ENCODE measurements at places on chromosomes 11 and 22. TPM values are rescaled to one million over a fixed set of nuclear protein-coding genes. Genes with fewer than 3 reads are reported as not detected.

OR52A1 gene
- not detected for total RNA-seq

OR51B5 gene
- total RNA-seq: not detected

PGR gene
- total RNA-seq: not detected

PNPLA5 gene
- not detected for total RNA-seq

SLC25A45 gene
- 28.2 TPM for total RNA-seq

FGF3 gene
- total RNA-seq: not detected

OR4D5 gene
- total RNA-seq: not detected

SUSD2 gene
- 1.9 TPM for total RNA-seq

GPR83 gene
- not detected for total RNA-seq

RIMBP3C gene
- 0.34 TPM for total RNA-seq

DNA sequence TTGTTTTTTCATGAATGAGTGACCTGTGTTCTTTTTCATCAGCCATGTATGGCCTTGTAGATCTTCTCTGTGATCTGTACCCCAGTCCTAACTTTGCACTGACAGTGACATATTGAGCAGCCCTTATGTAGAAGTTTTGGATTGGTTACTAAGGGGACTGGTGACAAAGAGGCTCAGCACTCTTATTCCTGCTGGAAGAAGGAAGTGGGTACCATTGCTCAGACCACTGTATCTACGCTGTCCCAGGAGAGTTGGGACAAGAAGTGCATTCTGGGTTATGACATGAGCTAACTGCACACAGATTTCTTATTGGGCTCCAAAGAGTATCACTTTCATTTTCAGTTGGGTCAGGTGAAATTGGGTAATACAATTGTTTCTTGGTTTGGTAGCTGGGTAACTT, 107.8 kb upstream of the RASSF10 start:
- no peak overlapping the region for H3K27ac ChIP-seq
- peaks cover 3% of the 10 kb centered on the region for H3K4me1 ChIP-seq
- H3K36me3 ChIP-seq: no peaks in the 10 kb centered on the region
- DNase-seq: no peak
- H3K4me3 ChIP-seq: no peak overlapping the region

DNA sequence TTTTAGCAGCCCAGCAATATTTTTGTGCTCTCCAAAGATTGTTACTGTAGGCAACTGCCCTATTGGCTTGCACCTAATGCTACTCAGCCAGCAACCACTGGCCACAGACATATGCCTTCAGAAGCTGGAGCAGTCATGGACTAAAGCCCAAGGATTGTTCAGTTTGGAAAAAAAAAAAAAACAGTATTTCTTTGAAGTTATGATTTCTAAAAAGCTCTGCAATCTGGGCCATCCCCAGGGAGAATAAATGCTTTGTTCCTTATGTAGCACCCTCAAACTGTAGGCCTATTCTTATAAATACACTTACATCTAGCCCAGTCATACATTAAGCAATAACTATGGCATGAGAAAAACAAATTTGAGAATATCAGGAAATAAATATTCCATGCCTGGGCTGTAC, 2190.5 kb upstream of the RAG2 start:
- no peak overlapping the region for H3K4me3 ChIP-seq
- DNase-seq: no peak
- no peak overlapping the region for H3K27ac ChIP-seq

GRCh38 chr22:37604074-37604473, 4.6 kb upstream of the GGA1 start:
- H3K27ac ChIP-seq: no peak overlapping the region
- H3K27me3 ChIP-seq: peaks cover 20% of the 10 kb centered on the region
- peaks cover 45% of the 10 kb centered on the region for H3K4me1 ChIP-seq
- H3K36me3 ChIP-seq: no peaks in the 10 kb centered on the region

- no peak overlapping the region for H3K4me3 ChIP-seq
- peaks cover 7% of the 10 kb centered on the region for H3K4me1 ChIP-seq
- H3K36me3 ChIP-seq: peaks cover 56% of the 10 kb centered on the region
- no peaks in the 10 kb centered on the region for H3K27me3 ChIP-seq
- no peak overlapping the region for H3K27ac ChIP-seq
Observed at GRCh38 chr22:18091478-18091877, 13.7 kb downstream of the PEX26 start.

- H3K27me3 ChIP-seq: no peaks in the 10 kb centered on the region
- no peak overlapping the region for H3K4me3 ChIP-seq
- H3K4me1 ChIP-seq: peaks cover 7% of the 10 kb centered on the region
- H3K27ac ChIP-seq: no peak overlapping the region
Observed at GRCh38 chr11:8713760-8714454, 31.3 kb downstream of the RPL27A start.

GRCh38 chr11:548700-549603, 11.6 kb downstream of the LMNTD2 start:
- no peak overlapping the region for H3K27ac ChIP-seq
- H3K27me3 ChIP-seq: no peaks in the 10 kb centered on the region
- H3K4me1 ChIP-seq: no peaks in the 10 kb centered on the region
- no peak overlapping the region for H3K4me3 ChIP-seq
- no peak for DNase-seq

DNA sequence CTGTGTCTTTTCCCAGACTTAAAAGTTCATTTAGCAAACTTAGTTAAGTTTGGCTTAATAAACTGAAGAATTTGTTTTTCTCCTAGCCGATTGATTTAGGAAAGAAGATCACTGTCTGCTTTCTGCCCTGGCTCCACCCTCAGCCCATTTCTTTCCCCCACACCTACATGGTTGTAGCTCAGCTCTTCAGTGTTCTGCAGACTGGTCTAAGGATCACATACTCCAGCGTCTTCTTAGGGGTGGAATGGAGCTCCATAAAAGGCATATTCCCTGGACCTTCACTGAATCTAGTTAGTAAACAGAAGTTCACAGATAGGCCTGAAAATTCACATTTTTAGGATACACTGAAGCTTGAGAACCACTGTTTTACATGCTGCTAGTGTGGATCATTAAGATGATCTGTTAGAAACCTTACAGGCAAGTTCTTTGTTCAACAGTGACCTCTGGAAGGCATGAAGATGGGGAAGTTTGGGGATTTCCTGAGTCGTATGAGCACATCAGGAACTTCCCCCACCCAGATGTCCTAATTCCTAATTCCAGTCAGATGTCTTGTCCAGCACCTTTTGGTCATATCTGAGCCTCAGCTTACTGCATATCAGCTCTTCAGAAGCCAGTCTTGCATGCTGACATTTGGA, 16.8 kb downstream of the PIWIL4 start:
- no peaks in the 10 kb centered on the region for H3K4me1 ChIP-seq
- H3K36me3 ChIP-seq: no peaks in the 10 kb centered on the region
- DNase-seq: no peak
- H3K4me3 ChIP-seq: no peak overlapping the region
- H3K27ac ChIP-seq: no peak overlapping the region

GRCh38 chr11:21794306-21794705, 398.6 kb upstream of the ANO5 start:
- H3K4me3 ChIP-seq: no peak overlapping the region
- no peaks in the 10 kb centered on the region for H3K36me3 ChIP-seq
- H3K4me1 ChIP-seq: no peaks in the 10 kb centered on the region

DNA sequence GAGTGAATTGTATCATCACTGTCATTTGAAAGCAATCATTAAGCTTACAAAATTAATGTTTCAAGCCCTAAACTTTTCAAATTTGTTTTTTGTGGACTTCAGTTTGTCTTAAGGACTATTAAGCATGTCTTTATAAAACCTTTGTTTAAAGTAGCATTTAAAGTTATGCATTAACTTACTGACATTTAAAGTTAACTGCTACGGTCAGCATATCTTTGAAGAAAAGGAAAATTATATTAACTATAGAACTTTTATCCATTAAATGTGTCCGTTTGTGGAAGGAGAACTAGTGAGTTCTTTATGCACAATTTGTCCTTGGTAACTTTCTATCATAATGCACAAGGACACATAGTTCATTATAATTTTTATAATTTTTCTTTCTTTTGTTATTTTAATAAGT, 103.4 kb downstream of the FANCF start:
- H3K27ac ChIP-seq: no peak overlapping the region
- no peaks in the 10 kb centered on the region for H3K36me3 ChIP-seq
- H3K4me3 ChIP-seq: no peak overlapping the region
- no peaks in the 10 kb centered on the region for H3K27me3 ChIP-seq
- DNase-seq: no peak

DNA sequence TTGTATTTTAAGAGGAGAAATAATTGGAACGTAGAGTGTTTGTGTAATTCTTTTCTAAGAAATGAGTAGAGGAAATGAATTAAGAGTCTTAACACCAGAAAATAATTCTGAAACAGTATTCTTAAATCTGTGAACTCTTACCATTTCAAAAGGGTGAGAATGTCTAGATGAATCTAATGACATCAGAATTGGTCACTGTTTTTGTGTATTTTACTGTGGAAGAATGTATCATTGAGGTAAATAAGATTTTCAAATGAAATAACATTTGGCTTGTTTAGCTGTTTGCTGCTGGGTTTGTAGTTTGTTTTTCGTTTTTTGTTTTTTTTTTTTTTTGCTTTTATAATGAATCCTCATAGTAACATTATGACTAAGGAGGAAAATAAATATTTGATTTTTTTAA, 97.6 kb downstream of the EMSY start:
- no peak for DNase-seq
- H3K4me3 ChIP-seq: no peak overlapping the region
- H3K36me3 ChIP-seq: peaks cover 45% of the 10 kb centered on the region
- H3K27me3 ChIP-seq: no peaks in the 10 kb centered on the region

- no peaks in the 10 kb centered on the region for H3K27me3 ChIP-seq
- H3K4me3 ChIP-seq: no peak overlapping the region
- no peak for DNase-seq
Observed at GRCh38 chr11:78570031-78570430, 4.6 kb downstream of the NARS2 start.

DNA sequence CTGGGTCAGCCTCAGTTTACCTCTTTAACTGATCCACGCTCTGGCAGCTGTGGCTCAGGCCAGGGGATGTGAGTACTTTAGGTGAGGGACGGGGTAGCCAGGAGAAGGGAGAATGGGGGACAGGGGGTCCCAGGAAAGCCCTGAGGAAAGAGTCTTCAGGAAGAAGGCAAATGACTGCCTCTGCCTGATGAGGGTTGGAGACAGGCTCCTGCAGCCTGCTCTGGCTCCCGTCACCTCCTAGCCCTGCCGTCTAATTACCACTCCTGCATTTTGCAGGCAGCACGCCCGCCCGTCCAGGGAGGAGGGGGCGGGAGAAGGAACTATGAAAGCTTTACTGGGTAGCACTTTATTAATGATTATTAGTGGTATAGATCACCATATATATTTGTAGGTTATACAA, 116.6 kb downstream of the CEP164 start:
- H3K4me1 ChIP-seq: no peaks in the 10 kb centered on the region
- peaks cover 14% of the 10 kb centered on the region for H3K27me3 ChIP-seq
- no peak overlapping the region for H3K4me3 ChIP-seq
- no peaks in the 10 kb centered on the region for H3K36me3 ChIP-seq

- peaks cover 27% of the 10 kb centered on the region for H3K27me3 ChIP-seq
- H3K4me1 ChIP-seq: peaks cover 26% of the 10 kb centered on the region
- H3K36me3 ChIP-seq: peaks cover 6% of the 10 kb centered on the region
- no peak overlapping the region for H3K4me3 ChIP-seq
Observed at GRCh38 chr11:32088117-32088941, 2.5 kb upstream of the RCN1 start.

GRCh38 chr11:82906931-82907330, 5.4 kb downstream of the DDIAS start:
- H3K4me3 ChIP-seq: no peak overlapping the region
- no peak overlapping the region for H3K27ac ChIP-seq
- H3K4me1 ChIP-seq: peaks cover 49% of the 10 kb centered on the region
- H3K36me3 ChIP-seq: peaks cover 13% of the 10 kb centered on the region

DNA sequence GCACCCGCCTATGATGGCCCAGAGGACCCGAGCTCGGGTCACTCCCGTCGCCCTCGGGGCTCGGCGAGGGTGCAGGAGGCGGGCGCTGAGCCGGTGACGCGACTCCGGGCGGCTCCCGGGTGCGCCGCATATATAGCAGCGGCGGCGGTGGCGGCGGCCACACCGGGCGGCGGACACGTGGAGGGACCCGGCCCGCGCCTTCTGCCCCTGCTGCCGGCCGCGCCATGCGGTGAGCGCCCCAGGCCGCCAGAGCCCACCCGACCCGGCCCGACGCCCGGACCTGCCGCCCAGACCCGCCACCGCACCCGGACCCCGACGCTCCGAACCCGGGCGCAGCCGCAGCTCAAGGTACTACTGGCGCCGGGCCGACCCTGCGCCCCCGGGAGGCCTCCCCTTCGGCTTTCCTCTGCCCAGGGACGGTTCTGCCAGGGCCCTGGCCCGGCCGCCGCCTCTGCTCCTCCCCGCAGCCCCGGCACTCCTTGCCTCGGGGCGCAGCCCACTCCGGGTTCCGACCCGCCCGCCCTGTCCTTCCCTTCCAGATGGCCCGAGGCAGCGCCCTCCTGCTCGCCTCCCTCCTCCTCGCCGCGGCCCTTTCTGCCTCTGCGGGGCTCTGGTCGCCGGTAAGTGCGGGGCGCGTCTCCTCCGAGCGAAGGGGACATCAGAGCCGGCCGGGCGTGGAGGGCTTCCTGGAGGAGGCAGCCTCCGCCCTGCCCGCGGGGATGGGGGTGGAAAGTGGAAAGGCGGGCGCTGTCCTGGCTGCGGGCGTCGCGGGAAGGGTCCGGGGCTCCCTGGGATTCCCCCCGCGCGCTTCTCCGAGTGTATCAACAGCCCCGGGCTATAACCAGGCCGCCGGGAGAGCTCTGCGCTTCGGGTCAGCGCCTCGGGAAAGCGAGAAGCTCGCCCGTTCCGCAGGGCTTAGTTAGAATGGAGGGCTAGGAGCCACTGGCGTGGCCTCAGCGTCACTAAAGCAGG, at the start of gene GAL:
TSS of gene GAL (plus strand) at position 160 of the 972 bp plus-strand sequence. CDS start at position 540, 380 bp downstream.
- peaks cover 51% of the 10 kb centered on the region for H3K27me3 ChIP-seq
- DNase-seq: no peak
- no peak within 1 kb of the TSS for H3K27ac ChIP-seq
- no peaks in the 10 kb centered on the region for H3K36me3 ChIP-seq
- peaks cover 5% of the 10 kb centered on the region for H3K4me1 ChIP-seq

DNA sequence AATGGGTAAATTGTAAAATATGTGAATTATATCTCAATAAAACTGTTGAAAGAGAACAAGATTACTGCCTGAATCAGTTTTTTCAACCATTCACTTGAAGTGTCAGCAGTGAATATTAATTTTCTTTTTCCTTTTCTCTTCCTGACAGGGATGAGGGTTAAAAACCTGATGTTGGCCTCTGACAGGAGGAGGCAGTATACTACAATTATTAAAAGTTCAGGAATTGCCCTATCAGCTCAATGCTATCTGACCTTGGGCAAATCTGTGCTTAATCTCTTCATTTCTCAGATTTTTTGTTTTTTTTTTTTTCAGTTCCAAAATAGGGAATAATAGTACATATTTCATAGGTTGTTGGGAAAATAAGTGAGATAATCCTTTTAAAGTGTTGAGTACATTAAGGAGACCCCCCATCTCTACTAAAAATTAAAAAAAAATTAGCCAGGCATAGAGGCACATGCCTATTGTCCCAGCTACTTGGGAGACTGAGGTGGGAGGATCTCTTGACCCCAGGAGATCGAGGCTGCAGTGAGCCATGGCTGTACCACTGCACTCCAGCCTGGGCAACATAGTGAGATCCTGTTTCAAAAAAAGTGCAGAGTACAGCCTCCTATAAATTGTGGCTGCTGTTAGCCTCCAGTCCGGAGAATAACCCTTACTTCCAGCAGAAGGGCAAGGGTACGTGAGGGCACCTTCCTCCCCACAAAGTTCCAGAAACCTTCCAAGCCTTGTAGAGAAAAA, 48.8 kb downstream of the TRIM44 start:
- no peak overlapping the region for H3K27ac ChIP-seq
- peaks cover 8% of the 10 kb centered on the region for H3K4me1 ChIP-seq
- H3K27me3 ChIP-seq: no peaks in the 10 kb centered on the region

Data from activated CD8-positive, alpha-beta T cell treated with anti-CD3 and anti-CD28 coated beads, Interleukin-2, amount 10 ng/mL, durations not matched to agents 7 days and 5 days (primary cell).